Cerebellar nuclear complex (tissue), 1 donor: ENCODE measurements at places on chromosomes 16 and 17.

DNA sequence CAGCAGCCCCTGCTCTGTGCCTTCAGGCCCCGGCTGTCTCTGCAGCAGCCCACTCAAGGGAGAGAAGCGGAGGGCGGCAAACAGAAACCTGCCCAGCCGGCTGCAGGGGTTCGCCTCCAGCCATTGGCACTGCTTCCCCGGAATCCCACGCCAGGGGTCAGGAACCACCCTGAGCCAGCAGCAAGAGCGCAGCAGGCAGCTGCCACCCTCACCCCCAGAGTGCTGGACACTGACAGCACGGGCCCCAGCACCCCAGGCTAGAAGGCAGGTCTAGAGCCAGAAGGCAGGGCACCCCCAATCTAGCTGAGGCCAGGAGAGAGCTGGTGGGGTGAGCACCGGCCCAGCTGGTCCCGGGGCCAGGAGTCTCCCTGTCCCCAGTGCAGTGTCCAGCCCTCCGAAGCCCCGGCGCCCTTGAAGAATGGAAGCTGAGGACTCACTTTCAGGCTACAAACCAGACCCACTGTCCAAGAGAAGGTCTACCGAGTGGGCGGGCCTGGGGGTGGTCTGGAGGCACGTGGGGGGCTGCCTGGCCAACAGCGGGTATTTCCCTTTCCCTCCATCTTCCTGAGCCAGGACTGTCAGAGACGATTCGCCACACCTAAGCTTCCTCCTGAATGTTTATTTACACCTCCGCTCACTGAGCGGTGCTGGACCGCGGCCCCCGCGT is 8.4 kb downstream of the UBALD2 start:
- DNase-seq, result no peak

DNA sequence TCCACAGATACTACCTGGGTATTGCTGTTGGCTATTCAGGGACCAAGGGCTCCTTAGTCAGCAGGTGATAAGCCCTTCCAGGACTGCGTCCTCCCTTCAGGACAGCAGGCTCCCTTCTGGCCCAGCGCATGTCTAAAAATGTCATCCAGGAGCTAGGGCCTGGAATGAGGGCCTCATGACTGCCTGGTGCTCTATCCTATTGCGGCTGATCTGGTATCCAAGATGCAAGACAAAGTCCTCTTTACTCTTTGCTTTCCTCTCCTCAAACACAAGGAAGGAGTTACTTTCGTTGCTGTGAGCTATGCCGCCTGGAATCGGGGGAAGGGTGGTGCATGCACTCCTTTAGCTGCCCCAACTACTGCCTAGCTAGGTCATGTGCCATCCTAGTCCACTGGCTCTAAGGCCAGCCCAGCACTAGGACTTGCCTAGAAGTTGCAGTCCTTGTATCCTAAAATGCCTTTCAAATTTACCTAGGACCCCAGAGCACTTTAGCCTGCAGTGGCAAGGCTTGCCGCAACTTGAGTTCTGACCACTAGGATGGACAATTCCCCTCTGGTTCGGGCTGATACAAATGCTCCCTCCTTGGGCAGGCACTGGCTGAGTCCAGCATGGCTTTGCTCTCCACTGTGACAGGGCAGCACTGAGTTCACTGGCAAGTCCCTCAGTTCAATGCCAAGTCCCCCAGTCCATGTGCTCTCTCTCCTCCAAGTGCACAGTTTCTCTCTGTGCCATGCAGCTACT is 10.1 kb upstream of the TMEM219 start:
- no peak for DNase-seq

DNA sequence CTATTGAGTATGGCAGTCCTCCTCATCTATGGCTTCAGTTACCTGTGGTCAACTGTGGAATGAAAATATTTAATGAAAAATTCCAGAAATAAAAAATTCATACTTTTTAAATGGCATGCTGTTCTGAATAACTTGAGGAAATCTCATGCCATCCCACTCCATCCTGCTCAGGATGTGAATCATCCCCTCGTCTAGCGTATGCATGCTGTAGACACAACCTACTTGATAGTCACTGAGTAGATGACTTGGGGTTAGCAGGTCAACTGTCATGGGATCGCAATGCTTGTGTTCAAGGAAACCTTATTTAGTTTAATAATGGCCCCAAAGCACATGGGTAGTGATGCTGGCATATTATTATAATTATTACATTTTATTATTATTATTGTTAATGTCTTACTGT is 4.8 kb upstream of the VAC14 start:
- DNase-seq, result no peak

DNA sequence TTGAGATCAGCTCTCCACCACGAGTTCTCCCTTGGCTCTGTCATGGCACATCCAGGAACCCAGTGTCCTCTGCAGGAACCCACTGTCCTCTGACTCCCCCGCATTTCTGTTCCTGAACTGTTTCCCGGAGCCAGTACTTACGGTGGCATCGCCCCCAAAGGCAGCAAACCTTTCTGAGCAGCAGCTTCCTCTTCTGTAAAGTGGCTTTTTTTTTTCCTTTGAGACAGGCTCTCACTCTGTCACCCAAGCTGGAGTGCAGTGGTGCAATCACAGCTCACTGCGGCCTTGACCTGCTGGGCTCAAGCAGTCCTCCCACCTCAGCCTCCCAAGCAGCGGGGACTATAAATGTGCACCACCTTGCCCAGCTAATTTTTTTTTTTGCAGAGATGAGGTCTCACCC is 32.2 kb downstream of the NAGPA start:
- DNase-seq, result no peak

- DNase-seq, result no peak
Measured at GRCh38 chr16:52577130-52577706, 30.3 kb upstream of the TOX3 start.

- DNase-seq, result no peak
Measured at GRCh38 chr16:2365397-2366294, 25.1 kb upstream of the ABCA3 start.

DNA sequence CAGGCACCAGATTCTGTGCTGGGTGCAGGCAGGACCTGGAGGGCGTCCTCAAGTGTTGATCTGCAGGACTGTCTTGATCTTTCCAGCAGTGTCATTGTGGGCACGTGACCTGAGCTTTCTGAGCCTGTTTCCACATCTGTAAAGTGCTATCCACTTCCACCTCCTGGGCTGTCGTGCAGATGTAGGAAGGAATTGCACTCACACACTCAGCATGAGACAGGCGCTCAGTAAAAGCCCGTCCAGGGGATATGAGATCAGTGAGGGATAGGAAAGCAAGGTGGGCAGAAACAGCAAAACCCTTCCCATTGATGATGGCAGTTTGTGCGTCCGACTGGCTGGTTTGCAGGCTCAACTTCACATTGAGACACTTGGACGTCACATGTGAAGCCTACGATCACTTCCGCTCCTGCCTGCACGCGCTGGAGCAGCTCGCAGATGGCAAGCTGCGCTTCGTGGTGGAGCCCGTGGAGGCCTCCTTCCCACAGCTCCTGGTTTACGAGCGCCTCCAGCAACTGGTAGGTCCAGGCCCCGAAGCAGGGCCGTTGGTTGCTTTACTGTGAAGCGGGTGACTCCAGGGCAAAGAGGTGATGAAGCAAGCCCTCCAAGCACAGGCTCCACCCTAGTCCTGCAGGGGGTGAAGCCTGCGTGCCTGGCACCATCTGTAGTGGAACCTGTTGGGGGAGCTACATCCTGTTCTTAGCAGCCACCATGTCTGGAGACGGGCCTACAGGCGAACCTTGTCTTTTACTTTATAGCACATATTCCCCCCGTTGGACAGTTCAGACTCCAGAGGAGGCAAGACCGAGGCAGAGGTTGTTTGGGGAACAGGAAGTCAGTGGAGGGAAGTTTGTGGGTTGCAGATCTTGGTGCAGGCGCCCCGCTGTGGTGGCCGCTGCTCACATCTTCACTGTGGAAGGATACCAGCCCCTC is 23.0 kb downstream of the METTL22 start:
- DNase-seq, result no peak

- no peak for DNase-seq
Measured at GRCh38 chr16:2858245-2859025, 465 bp upstream of the PRSS22 start.

DNA sequence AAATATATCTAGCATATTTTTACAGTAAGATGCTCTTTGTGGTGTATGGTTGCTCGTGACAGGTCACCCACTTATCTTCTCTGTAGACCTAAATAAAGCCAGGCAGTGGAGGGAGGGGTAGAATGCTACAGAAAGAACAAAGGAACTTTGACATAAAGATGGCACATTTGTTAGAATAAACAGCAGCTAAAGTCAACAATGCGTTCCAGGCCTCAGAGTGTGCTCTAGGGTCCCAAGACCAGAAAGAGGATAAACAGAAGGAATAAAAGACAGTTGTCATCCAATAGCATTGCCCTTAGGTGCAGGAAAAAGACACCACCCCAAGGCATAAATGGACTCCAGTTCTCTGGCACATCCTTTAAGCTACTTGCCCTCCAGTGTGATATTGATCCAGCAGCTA is 523.0 kb upstream of the CDH11 start:
- no peak for DNase-seq

DNA sequence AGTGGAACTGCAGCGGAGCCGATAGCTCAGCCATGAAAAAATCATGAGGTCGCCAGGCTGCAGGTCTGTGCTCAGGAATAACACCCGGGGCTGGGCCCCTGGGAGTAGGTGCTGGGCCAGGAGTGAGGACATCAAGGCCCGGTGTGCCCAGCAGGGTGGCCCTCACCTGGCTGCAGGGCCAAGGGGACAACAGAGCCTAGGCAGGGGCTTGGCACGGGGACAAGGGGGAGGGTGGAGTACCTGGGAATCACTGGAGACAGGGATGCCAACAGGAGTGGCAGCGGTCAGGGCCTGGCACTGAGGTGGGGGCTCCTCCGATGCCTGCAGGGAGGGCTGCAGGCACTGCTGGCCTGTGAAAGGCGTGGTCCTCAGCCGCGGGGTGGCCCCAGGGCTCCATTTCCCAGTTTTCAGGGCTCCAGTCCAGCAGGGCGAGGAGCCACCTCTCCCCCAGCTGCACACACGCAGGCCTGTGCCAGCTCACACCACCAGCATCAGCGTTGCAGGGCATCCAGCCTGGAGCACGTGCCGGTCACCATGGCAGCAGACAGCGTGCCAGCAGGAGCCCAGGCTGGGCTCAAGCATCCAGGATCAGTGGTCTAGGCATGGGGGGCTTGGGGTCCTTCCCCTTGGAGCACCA is 4.7 kb upstream of the FSCN2 start:
- DNase-seq, result no peak
